Hematopoietic multipotent progenitor cell treated with erythropoietin and hydrocortisone succinate and interleukin-3 and kit ligand, for 8 days (in vitro differentiated cells): ENCODE measurements at places on chromosomes 6 and 20.
A peak's percentile ranks its signal among the peaks of the same experiment; 100 is the strongest.

GRCh38 chr20:41592516-41593216 lies 25.5 kb downstream of the CHD6 start:
- no peak for DNase-seq

GRCh38 chr6:13263669-13264068 lies 64.7 kb downstream of the TBC1D7 start:
- no peak for DNase-seq

DNA sequence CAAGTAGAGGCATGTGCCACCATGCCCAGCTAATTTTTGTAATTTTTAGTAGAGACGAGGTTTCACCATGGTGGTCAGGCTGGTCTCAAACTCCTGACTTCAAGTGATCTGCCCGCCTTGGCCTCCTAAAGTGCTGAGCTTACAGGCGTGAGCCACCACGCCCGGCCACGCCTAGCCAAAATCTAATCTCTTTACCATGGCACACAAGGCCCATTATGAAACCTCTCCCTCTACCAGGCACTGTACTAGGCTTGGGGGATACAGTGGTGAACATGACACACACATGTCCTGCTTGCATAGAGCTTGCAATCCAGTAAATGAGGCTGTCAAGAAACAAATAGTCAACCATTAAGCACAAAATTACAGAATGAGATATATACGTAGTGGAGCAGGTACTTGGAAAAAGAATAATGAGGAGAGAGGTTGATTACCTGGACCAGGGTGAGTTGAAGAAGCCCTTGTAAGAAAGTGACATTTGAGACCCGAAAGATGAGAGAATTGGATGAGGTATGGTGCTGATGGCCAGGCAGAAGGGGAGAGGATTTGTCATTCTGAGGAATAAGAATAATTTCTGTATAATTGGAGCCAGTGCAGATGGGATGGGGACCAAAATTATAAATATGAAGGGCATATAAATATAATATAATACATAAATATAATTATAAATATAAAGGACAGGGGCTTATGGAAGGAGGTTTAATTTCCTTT lies 1.2 kb upstream of the CTNNBL1 start:
- DNase-seq = peak; percentile 53

- no peak for DNase-seq
Observed at GRCh38 chr6:49233483-49233882, 229.6 kb downstream of the MMUT start.

GRCh38 chr6:148962854-148963515 lies 216.2 kb downstream of the UST start:
- DNase-seq = no peak

DNA sequence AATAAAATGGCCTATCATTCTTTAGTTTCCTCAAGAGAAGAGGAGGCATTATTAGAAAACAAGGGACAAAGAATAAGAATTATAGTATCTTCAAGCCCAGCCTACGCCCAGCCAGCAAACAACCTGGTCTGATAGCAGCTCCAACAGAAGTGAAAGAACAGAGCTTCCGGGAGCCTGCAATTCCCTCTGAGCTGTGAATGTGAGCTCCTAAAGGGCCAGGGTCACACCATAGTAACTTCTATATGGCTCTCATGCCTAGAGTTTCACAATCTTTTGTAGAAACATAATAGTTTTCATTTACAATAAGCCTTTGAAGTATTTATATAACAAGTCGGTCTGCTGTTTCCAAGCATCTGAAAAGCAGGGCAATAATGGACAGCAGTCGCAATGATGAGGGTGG lies 116.5 kb downstream of the SMLR1 start:
- DNase-seq = no peak

- no peak for DNase-seq
Observed at GRCh38 chr6:35495258-35496035, 1.4 kb downstream of the TEAD3 start.

DNA sequence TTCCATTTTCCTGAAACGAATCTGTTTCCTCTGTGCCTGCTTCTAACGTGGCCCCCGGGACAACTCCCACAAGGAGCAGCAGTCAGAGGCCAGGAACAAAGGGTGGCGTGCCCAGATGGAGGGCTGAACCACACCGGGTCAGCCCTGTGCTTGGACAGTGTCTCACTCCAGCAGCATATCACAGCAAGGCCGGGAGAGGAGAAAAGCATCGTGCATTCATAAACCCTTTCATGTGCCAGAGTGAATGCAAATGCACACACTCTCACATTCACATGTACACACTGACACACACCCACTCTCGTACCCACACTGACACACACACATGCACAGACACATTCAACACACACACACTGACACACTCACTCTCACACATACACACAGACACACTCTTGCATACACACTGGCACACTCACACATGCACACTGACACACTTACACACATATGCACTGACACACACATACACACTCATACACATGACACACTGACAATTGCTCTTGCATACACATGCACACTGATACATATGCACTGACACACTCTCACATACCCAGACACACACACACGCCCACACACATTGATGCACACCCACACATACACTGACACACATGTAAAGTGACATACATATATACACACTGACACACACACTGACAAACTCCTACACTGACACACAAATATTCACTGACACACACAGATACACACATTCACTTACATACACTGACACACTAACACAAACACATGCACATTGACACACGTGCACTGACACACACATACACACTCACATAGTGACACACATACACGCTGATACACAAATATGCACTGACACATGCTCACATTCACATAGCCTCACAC lies 237.0 kb downstream of the LRFN2 start:
- no peak for DNase-seq

- peak; percentile 50 for DNase-seq
Observed at GRCh38 chr20:371755-372542, 8.6 kb upstream of the TRIB3 start.

- no peak for DNase-seq
Observed at GRCh38 chr6:24950218-24950941, 14.6 kb upstream of the RIPOR2 start.

GRCh38 chr6:127462376-127462775 lies 3.2 kb upstream of the KIAA0408 start:
- no peak for DNase-seq

DNA sequence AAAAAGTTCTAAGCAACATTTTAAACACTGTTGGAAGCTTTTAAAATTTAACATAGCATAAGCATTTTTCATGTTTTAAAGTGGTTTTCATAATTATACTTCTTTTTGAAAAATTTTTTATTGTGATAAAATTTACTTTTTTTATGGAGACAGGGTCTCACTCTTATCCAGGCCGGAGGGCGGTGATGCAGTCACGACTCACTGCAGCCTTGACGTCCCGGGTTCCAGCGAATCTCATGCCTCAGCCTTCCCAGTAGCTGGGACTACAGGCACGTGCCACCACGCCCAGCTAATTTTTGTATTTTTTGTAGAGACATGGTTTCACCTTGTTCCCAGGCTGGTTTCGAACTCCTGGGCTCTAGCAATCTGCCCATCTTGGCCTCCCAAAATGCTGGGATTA lies 46.1 kb upstream of the TULP4 start:
- no peak for DNase-seq

GRCh38 chr20:824490-824889 lies 9.0 kb upstream of the FAM110A start:
- no peak for DNase-seq

DNA sequence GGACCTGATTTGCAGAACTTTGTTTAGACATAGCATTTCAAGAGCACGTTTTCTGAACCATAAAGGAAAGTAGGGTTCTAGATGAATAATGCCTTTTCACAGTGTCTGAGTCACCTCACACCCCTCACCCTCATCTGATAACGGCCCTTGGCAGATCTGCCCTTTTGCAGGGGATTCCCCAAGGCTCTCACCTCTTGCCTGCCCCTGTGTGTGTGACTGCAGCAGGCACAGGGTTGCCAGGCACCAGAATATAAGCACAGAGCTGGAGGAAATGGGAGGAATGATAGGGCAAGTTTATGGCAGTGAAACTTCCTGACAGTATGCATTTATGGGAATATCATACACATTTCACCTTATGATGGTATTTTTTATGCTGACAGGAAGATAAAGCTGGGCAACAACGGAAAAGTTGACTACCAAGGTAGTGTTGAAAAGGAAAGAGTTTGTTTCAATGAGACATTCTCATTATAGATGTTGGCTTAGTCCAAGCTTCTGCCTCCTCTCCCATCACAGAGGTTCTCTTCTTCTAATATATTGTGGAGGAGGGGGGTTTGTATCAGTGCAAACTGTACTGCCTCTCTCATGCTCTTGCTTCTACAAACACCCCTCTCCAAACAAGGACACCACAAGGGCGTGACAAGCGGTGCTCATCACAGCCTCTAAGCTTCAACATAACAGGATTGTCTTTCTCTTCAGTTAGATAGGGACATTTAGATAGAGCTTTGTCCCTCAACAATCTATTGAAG lies 101.5 kb upstream of the BACH2 start:
- peak; percentile 62 for DNase-seq

- no peak for DNase-seq
Observed at GRCh38 chr6:35165630-35166071, 24.5 kb upstream of the TCP11 start.

- no peak for DNase-seq
Observed at GRCh38 chr6:140601021-140601808, 1226.8 kb upstream of the CITED2 start.

DNA sequence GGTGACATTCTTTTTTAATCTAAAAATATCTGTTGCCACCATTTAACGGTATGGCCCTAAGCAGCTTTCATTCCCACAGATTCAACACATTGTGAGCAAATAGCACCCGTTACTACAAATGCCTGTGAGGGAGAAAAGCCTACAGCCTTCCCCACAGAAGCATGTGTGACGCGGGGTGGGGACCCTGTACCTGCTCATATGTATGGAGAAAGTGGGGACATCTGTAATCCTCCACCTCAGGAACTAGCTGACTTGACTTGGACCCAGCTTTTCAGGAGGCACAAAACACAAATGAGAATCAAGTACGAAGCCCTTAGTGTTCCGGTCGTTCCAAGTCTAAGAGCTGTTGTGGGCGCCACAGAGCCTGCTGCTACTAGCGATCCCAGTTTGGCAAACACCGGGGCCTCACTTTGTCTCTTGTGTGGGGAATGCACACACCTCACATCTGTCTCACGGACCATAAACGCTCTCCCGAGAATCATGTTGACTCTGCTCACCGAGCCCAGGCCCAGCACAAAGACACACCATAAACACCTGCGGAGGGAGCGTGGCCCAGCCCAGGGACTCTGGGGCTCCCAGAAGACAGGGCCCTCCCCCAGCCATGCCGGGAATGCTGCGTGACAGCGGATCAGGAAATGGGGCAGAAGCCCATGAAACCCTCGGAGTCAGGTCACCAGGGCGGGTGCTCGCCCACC lies 21.6 kb downstream of the DLL1 start:
- no peak for DNase-seq
